Stimulated activated CD4-positive, alpha-beta T cell treated with anti-CD3 and anti-CD28 coated beads, Interleukin-12 subunit alpha, Interleukin-12 subunit beta, amount 100 ng/mL, for 48 hours (primary cell): ENCODE measurements at places on chromosomes 7 and 10.
A peak's percentile ranks its signal among the peaks of the same experiment; 100 is the strongest.

DNA sequence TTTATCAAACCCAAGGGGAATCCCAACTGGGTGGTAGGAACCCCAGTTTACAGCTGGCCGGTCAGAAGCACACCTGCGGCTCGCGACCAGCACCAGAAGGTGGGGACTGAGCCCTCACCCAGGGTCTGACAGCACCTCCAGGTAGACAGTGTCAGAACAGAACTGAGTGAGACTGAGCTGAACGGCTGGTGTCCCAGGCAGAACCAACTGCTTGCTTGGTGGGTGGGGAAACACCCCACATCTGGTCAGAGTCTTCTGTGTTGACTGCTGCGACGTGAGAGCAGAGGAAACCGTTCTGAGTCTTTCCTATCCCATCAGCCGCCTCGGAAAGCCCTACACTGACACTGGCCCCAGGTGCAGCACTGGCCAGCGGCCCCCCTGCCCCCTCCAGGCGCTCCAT, 160.7 kb downstream of the MAD1L1 start:
- DNase-seq = no peak

GRCh38 chr7:216360-217300, 24.3 kb downstream of the FAM20C start:
- DNase-seq = no peak

GRCh38 chr7:82624965-82625364, 181.4 kb upstream of the CACNA2D1 start:
- no peak for DNase-seq

DNA sequence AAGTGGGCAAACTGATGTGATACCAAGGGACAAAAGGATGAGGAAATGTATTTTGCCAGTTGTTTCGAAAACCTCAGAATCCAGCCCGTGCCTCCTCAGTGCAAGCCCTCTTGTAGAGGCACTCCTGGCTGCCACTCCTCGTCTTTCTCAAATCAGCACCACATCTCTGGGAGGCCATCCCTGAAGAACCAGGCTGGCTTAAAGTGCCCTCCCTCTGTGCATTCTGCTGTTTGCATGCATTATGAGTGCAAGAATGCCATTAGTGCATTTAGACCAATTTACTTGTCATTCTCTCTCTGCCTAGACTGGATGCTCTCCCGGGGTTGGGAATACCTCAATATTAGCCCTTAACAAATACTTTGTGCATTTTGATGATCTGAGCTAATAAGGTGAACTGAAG, 19.9 kb upstream of the FAM180A start:
- DNase-seq = no peak

DNA sequence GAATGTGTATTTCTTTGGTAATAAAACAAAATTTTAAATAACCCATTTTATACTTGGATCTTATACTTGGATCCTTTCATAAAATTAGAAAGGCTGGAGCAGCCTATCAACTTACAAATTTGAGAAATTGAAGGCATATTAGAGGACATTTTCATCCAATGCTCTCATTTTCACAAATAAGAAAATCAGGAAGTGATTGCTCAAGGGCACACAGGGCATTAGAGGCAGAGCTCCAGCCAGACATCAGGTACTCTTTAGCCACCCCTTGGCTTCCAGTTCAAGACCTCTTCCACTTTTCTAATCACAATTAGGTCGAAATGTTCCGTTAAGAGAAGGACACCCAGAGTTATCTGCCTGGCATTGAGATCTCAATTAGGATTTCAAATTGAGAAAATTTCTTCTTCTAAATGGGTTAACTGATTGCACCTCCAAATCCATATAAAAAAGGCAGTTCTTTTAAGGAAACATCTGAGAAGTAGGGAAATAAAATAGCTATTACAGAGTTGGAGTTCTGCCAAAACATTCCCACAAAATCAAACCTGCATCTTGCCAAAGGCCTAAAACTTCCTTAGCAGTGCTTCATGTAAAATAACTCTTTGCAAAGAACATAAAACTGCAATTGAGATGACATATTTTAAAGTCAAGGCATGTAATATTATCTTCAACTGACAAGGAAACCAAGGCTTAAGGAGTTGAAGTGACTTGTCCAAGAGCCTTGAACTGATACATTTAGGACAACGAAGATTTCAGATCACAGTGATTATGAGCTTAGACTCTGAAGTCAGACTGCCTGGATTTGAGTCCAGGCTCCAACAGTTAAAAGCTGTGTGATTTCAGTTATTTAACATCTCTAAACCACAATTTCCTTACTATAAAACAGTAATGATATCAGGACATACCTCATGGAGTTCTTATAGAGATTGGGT, 2.4 kb downstream of the ACTA2 start:
- no peak for DNase-seq

- no peak for DNase-seq
These were observed 69.5 kb upstream of the ATRNL1 start for GRCh38 chr10:115023715-115024114.

- no peak for DNase-seq
These were observed 219.0 kb downstream of the ADRA2A start for GRCh38 chr10:111295788-111296187.

DNA sequence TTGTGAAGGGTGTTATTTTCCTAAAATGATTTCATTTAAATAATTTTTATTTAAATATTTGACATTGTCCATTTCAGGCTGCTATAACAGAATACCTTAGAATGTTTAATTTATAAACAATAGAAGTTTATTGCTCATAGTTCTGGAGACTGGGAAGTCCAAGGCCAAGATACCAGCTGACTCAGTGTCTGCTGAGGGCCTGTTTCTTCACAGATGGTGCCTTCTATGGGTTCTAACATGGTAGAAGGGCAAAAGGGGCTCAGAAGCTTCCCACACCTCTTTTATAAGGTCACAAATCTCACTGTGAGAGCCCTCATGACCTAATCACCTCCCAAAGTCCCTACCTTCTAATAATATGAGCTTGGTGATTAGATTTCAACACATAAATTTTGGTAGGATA, 50.7 kb downstream of the MTURN start:
- DNase-seq = no peak

DNA sequence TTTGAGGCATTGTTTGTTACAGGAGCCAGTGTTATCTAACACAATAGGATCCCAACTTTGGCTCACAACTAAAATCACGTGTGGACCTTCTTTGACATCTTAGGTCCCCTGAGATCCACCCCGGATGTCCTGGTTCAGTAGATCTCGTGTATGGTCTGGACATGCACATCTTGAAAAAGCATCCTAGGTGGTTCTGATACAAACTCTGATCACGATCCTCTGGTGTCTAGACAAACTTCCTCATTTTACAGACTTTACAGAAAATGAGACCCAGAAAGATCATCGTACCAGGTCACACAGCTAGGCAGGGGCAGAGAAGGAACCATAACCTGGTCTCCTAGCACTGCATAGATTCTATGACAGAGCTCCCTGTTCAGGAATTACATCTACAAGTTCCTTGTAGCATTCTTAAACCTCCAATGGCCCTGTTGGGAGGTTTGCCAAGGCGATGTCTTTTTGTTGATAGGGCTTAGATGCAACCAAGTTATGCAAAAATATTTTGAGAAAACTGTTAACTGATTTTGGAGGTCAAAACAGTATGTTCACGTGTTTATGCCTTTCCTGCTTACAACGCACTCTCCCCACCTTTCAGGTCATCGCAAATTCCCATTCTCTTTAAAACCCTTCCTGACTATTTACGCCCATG, 30.8 kb upstream of the CHST15 start:
- DNase-seq = no peak

- no peak for DNase-seq
These were observed 545.7 kb downstream of the GATA3 start for GRCh38 chr10:8600192-8600591.

- DNase-seq = no peak
These were observed 285.5 kb downstream of the HPSE2 start for GRCh38 chr10:98950106-98950505.

GRCh38 chr7:73977619-73978618, 50.1 kb upstream of the ELN start:
- no peak for DNase-seq

GRCh38 chr10:3805201-3805790, 20.3 kb upstream of the KLF6 start:
- DNase-seq = peak; percentile 55

DNA sequence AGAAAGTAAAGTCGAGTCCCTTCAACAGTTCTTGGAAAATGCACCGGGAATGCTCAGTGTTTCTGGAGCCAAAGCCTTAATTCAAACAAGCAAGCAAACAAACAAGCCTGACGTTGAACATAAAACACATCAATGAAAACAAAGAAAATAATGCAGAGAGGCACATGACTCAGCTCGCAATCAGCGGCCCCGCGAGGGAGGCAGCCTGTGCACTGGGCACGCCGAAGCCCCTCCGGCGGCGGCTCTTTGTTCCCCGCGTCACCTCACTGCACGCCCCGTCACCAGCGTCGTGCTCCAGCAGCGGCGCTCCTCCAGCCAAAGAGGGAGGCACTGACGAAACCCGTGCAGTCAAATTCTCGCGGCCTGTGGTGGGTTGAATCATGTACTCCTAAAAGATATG, 151.5 kb downstream of the DNAJB6 start:
- DNase-seq = no peak

DNA sequence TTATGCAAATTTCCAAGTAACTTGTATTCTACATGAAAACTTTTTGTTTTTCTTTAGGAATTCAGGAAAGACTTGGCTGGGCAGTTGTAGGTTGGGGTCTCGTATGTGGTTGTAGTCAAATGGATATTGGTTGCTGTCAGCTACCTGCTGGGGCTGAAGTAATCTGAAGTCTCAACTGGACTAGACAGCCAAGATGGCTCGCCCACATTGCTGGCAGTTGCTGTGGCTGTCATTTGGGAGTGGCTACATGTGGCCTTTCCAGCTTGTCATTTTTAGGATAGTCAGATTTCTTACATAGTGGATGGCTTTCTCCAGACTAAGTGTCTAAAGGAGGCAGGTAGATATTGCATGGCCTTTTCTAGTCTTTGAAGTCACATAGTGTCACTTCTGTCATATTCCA, 32.6 kb downstream of the EXOC6 start:
- DNase-seq = no peak

DNA sequence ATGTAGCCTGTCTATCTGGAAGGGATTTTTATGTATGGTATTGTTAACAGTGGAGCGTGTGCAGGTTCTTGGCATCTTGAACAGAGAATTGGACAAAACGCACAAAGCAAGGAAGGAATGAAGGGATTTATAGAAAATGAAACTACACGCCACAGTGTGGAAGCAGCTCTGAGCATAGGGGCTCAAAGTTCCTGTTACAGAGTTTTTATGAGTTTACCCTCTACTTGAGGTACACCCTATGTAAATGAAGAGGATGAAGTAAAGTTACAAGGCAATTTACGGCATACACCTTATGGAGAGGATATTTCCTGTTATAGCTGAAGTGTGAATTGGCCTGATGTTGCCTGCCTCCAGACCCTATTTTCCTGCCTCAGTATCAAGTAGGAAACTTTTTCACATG, 33.3 kb downstream of the FANK1 start:
- no peak for DNase-seq

GRCh38 chr7:33432821-33433220, 303.5 kb downstream of the BBS9 start:
- no peak for DNase-seq

DNA sequence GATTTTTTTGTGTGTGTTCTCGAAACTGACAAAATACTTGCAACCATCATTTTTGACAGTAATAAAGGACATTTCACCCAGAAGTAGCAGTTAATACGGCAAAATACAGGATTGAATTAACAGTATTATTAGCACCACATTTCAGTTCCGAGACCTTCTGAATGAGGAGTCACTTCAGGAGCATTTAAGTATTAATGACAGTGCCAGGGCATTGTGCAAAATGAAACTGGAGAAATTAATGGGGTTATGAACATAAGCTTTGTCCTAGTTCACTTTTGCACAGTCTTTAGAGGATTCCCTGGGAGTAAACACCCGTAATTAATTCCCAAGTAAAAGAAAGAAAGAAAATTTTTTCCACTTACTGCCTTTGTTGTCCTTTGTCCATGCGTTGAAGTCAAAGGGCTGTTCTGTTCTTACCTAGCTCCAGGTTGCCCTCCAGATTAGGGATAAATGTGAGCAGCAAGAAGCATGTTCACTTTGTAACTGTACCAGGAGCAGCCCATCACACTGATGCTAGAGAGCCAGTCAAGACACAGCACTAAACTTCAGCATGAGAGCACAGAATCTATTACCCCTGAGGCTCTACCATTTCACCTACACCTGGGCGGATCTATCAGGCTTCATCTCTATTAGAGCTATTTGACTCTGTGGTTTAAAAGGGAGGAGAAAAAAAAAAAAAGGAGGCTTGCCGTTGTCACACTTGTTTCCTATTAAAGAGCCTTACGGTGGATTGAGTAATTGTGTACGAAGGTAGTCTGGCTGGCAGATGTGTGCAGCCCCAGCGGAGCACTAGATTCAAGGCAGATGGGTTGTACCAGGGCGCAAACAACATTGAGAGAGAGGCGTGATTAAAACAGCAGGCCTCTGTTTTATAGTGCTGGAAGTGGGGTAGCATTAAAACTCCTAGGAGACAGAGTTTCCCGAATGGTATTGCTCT, 297.8 kb upstream of the SEMA3A start:
- DNase-seq = no peak

- no peak for DNase-seq
These were observed 1.3 kb upstream of the FOXL3 start for GRCh38 chr7:288671-289101.

DNA sequence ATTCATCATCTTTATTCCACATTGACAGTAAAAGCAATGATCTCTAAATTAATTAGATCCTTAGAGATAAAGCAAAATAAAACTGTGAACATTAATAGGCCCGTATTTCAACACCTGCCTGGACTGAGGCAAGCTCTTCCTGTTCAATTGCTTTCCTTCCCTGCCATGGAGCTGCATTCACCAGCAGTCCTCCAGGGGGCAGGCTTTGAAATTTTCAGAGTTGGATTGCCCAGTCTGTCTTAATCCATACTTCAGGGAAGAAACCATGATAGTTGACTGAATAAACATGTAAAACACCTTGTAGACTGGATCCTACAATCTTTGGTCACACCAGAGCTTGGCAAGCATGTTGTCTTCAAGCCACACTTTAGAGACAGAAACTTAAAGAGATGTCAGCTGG, 936.6 kb downstream of the NRG3 start:
- DNase-seq = no peak

- no peak for DNase-seq
These were observed 980.5 kb downstream of the LRMDA start for GRCh38 chr10:76411729-76412435.

- no peak for DNase-seq
These were observed 64.5 kb upstream of the NFE2L3 start for GRCh38 chr7:26087321-26088091.

- no peak for DNase-seq
These were observed 359.9 kb downstream of the GLRX3 start for GRCh38 chr10:130495891-130496636.

GRCh38 chr10:8214587-8214986, 160.1 kb downstream of the GATA3 start:
- no peak for DNase-seq

- no peak for DNase-seq
These were observed 194.1 kb downstream of the INHBA start for GRCh38 chr7:41508755-41509154.

DNA sequence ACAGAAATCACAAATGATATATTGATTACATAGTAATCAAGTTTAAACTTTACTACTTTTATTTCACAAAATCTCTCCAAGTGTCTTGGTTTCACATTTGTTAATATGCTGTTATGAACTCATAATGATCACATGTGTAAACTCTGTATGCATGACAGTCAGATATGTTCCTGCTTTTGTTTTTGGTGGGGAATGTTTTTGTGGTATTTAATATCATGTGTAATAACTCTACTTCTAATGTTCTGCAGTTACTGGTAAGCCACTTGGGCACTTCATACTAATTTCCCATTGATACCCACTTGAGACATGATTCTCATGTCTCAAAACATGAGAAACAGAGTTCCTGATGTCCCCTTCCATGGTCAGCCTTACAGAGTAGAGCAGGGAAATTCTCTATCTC, 109.1 kb upstream of the INHBA start:
- DNase-seq = no peak

- DNase-seq = no peak
These were observed 162.6 kb downstream of the ADAM12 start for GRCh38 chr10:126225672-126226008.
